ENCODE measurements at places on chromosomes 4 and X.

GRCh38 chrX:12956704-12957534 lies 18.0 kb upstream of the TMSB4X start:
- no peak for DNase-seq

- no peak for DNase-seq
Measured at GRCh38 chrX:40952855-40953254, 132.4 kb upstream of the USP9X start.

DNA sequence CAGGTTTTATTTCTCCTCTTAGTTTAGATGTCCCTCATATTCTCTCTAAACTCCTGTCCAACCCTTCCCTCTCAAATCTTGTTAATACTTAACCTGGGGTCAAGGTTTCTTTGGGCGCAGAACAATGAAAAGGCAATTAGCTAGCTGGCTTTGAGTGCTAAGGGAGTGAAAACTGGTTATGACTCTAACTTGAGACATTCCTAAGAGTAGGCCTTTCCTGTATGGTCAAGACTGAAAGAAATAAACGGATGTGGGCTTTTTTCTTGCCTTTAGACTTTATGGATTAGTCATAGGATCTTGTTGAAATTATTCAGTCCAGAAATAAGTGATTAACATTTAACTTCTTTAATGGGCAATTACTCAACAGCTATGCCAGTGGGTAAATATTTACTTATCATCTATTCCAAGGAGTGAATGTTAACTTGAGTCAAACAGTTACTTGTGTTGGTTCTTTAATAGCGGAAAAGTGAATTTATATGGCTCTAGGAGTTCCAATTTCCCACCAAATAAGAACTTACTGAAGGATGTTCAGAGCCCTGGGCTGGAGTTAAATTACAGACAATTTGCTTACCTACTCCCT lies 141.7 kb upstream of the SCML1 start:
- DNase-seq, result no peak

GRCh38 chrX:150984169-150984824 lies 1.2 kb downstream of the HMGB3 start:
- no peak for DNase-seq

DNA sequence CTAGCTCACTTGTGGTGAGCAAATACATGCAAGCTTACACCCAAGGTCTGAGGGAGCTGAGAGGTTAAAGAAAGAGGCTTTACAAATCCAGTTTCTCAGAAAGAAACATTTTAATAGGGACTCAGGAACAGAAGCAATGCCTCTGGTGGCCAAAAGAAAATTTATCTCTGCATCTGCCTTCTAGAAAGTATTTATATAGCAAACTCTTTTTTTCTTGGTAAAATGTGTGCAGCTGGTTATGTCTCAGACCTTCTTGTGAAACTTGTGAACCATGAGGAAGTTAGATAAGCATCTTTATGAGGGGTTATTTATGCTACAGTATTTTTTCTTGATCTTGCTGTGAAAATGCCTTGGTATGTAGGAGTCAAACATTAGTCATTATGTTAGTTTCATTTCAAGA lies 48.5 kb upstream of the CYSLTR1 start:
- no peak for DNase-seq

DNA sequence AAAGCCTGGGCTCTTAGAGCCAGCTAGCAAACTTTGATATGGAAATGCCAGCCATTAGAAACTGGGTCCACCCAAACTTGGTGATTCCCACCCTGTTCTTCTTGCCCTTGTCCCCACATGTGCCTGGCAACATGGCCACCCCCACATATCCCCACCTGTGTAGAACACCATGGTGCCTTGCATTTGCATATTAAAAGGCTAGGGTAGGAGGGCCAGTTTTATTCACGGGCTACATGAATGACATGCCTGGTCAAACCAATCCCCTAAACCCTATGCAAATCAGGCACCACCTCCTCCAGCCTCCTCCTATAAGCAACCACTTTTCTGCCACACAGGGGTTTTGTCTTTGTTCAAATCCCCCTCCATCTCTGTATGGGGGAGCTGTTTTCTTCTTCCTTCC lies 104.9 kb downstream of the CLNK start:
- no peak for DNase-seq

DNA sequence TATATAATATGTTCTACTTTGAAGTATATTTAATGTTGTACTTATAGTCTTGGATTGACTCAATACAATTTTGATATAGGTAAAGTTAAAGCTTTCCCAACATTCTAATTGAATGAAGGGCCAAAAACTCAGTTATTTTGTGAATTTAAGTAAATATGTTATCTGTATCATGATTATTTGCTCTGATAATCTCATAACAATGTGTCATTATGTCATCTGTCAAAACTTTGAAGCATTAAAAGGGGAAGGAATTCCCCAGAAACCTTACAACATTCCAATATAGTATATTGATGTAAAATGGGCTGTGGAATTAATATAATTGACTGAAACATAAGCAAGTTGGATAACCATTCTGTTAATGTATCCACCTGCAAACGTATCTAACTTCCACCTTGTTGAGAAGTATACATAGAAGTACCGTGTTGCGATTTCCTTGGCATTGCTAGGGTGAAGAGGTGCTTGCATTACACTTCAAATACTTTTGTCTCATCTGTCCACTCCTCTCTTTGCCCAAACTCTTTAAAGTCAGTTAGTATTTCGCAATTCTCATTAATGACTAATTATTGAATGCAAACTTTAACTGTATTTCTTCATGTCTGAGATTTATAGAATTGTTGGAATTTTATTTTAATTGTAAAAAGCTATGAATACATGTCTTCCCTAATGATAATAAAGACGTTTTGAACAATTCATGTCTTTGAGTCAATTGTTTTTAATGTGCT lies 1982.1 kb upstream of the ADGRL3 start:
- no peak for DNase-seq

GRCh38 chrX:22999696-23000223 lies at the start of gene DDX53:
Gene DDX53, plus strand, starts transcription at chrX:22999960. Its CDS starts 98 bp downstream, at chrX:23000058.
- DNase-seq, result no peak

DNA sequence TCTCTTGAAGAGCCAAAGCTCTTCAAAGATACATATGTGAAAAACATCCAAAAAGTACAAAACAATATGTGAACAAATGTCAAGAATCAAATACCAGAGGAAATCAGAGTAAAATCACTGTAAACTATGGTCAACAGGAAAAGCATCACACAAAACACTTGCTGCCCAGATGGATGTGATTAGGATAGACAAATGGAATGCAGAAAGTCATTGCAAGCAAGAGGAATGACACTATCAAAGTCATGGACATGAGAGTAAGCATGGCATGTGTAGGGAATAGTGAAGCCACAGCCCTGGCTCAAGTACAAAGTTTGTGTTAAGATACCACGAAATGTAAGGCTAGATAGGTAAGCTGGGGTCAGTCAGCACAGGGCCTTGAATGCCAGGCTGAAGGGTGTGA lies 37.7 kb downstream of the CLDN2 start:
- no peak for DNase-seq

DNA sequence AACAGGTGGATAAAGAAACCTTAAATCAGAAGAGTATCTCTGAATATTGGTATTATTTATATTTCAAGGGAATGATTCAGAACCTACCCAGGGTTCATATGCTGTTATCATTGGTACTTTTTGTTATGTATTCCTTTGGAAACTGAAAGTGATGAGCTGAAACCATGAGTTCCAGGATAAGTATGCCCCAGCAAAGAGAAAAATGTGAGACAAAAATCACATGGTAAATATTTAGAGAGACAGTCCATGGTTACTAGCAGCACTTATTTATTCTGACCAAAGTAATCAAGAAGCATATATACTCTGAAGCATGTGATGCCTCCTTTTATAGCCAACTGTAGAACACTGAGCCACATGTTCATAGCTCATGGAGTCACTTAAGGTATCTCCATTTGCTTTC lies 277.7 kb downstream of the ARAP2 start:
- no peak for DNase-seq

GRCh38 chr4:94595880-94596483 lies 144.2 kb downstream of the PDLIM5 start:
- DNase-seq, result no peak

GRCh38 chrX:63746278-63746677 lies 38.7 kb downstream of the ARHGEF9 start:
- no peak for DNase-seq

- DNase-seq, result peak; percentile 15
Measured at GRCh38 chrX:15816886-15817285, 26.6 kb downstream of the ZRSR2 start.

DNA sequence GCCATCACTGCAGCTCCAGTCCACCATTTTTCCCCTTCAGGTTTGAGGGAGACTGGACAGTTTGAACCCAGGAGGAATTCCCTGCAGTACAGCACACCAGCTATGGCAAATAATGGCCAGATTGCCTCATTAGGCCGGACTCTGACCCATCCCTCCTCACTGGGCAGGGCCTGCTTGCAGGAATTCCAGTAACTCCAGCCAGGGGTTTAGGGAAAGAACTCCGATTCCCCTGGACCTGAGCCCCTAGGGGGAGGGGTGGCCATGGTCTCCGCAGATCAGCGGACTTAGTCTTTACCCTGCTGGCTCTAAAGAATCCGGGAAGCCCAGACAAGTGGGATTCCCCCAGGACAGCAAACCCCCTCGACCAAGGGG lies 342.8 kb downstream of the DMD start:
- no peak for DNase-seq

GRCh38 chrX:46179748-46180147 lies 365.5 kb downstream of the ZNF674 start:
- DNase-seq, result no peak

GRCh38 chr4:159235779-159236368 lies 133.0 kb downstream of the RAPGEF2 start:
- DNase-seq, result no peak

- no peak for DNase-seq
Measured at GRCh38 chr4:70754990-70755688, 33.4 kb downstream of the RUFY3 start.

DNA sequence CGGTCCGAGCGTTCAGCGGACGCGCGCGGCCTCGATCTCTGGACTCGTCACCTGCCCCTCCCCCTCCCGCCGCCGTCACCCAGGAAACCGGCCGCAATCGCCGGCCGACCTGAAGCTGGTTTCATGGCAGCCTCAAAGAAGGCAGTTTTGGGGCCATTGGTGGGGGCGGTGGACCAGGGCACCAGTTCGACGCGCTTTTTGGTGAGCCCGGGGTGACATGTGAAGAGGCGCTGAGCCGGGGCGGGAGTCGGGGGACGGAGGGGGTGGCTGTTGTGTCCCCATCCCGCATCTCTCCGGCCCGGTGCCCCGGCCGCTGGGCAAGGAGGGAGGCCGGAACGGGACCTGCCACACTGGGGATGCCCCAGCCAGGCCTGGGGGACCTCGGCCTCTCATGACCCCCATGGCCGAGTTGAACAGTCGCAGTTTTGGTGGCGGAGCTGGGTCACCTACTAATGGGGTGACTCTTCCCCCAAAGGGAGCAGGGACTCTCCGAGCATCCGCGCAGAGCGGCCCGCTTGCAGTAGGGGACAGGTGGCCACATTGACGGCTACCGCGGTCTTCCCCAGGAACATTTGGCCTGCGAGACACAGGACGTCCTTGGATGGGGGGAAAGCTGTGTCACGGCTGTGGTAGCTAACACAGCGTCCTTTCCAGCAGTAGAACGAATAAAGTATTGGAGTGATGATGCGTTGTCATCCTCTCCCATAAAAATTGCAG lies at the start of gene GK:
Gene GK, plus strand, starts transcription at position 9 of the 717 bp plus-strand sequence. Its CDS starts 115 bp downstream, at position 124.
- no peak for DNase-seq

Measured in activated CD4-positive, alpha-beta T cell treated with anti-CD3 and anti-CD28 coated beads, Interleukin-2, amount 50 U/mL, for 1 hour (primary cell).